ENCODE measurements at places on chromosomes 6 and 20.

GRCh38 chr20:24160563-24161281 is 172.1 kb upstream of the GGTLC1 start:
- peak; percentile 37 for DNase-seq

DNA sequence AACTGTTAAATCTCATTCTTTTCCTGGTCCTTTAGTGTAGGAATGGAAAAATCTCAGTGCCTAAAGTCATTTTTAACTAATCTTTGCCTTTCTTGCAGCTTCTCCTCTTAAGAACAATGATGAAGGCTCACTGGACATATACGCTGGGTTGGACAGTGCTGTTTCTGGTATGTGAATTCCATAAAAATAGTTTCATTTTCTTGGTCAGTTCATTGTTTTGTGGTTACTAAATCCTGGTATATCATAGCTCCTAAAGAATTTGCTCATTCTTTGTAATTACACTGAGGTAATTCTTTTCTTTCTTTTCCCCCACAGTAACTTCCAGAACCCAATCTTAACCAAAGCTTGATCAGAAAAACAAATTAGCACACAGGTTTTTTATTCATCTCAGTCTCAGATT is 23.4 kb downstream of the CASP8AP2 start:
- DNase-seq = no peak

GRCh38 chr6:125904871-125905270 is 51.7 kb upstream of the HINT3 start:
- no peak for DNase-seq

DNA sequence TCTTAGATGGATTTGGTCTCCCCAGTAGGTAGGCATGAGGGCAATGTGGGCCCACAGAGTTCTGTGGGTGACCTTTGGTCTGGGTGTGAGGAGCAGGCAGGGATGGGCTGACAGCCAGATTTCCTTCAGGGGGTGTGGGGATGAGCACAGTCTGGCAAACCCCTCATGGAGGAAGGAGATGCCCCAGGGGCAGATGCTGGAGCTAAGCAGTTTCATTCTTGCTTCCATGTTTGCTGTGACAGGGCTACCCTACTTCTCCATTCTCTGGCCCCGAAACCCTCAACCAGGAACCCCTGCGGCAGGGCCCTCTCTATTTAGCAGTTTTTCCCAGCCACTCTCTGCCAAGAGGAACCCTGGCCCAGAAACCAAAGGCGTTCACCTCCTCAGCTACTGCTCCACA is 40.4 kb downstream of the GCLC start:
- no peak for DNase-seq

- DNase-seq = no peak
These were observed 134.4 kb upstream of the BTBD3 start for GRCh38 chr20:11783102-11783850.

DNA sequence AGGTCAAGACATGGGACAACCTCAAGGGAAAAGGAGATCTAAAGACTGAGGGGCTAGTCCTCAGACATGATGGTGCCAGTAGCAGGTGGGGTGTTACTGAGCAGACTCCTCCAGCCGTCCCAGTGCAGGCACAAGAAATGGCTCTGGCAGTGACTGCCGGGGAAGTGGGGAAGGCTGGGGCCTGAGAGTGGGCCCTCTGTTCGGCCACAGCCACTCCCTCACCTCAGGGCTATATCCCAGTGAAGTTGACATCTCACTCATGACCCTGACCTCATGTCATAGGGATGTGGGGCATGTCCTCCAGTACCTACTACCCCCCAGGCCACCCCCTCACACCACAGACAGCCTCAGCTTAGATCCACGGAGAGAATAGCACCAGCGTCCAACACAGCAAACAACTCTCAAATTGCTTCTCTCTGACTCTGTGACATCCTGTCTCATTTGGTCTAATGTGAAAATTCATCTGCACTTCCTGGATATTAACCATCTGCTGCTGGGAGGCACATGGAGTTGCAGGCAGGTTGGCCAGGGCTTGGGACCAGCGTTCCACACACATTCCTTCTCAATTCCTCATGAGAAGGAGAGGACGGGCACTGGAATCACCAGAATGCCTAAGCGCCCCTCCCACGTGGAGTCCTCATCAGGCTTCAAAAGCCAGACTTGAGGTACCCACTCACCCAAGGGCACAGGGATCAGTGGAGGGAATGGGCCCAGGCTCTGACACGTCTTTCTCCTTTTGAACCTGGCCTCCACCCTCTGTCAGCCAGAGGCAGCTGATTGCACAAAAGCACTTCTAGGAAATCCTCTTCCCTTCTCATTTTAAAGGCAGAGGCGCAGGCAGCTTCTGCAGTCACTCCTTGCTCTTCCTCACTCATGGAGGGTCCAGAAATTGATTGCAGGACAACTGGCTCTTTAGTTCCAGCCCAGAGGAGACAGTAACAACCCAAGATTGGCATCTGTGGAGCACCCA is 163.6 kb upstream of the CST7 start:
- peak; percentile 20 for DNase-seq

- DNase-seq = no peak
These were observed 85.4 kb upstream of the MYLIP start for GRCh38 chr6:16043171-16044135.

- no peak for DNase-seq
These were observed 190.8 kb downstream of the GMDS start for GRCh38 chr6:2054516-2055067.

GRCh38 chr6:18478610-18479009 is 91.5 kb downstream of the RNF144B start:
- DNase-seq = no peak

DNA sequence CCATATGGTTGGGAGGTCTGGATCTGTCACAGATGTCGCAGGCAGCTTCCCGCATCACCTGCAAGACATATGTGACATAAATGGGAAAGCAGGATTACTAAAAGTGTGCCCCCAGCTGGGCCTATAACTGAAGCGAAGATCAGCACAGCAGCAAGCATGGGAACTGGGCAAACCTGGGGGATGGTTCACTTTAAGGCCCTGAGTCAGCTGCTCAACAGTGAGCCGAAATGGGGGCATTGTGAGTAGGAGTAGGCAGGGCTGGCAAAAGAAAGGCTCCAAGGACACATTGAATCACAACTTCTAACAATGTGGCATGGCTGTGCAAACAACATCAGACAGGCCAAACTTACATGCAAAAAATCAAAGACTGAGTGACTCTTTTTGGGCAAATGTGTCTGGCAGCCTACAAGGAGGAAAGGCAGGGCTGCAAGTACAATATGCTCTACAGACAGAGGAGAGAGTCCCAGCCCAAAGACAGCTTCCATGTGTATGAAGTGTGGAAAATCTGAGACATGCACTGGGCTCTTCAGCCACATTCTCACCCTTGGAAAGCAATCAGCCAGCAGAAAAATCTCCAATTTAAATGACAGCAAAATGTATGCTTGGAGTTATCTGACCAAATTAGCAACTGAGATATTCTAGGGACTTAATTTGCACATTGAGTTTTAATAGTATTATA is 531.0 kb upstream of the MMS22L start:
- DNase-seq = no peak

GRCh38 chr6:160297310-160297709 is 38.7 kb upstream of the SLC22A2 start:
- DNase-seq = no peak

- DNase-seq = peak; percentile 12
These were observed 21.9 kb upstream of the CCN6 start for GRCh38 chr6:112031960-112032359.

DNA sequence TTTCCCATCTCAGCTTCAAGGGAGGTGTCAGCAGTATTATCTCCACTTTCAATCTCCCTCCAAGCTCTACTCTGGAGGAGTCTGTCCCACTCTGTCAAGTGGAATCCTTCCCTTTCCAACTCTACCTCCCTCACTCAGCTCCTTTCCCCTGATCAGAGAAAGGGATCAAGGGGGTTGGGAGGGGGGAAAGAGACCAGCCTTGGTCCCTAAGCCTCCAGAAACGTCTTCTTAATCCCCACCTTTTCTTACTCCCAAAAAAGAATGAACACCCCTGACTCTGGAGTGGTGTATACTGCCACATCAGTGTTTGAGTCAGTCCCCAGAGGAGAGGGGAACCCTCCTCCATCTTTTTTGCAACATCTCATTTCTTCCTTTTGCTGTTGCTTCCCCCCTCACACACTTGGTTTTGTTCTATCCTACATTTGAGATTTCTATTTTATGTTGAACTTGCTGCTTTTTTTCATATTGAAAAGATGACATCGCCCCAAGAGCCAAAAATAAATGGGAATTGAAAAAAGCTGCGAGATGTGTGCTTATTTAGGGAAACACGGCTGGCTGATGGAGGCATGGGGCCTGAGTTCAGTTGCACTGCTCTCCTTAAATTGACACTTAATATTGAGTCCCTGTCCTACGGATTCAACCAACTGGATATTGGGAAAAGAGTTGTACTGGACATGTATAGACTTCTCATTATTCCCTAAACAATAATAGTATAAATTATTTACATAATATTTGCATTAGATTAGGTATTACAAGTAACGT is 4.9 kb downstream of the TUBB start:
- no peak for DNase-seq

GRCh38 chr20:8049310-8049709 is 29.7 kb upstream of the TMX4 start:
- DNase-seq = no peak

GRCh38 chr6:2086326-2086965 is 159.0 kb downstream of the GMDS start:
- DNase-seq = no peak

- DNase-seq = no peak
These were observed 16.6 kb upstream of the TNFRSF6B start for GRCh38 chr20:63679799-63680305.
